ENCODE measurements at places on chromosomes 12 and 14.

DNA sequence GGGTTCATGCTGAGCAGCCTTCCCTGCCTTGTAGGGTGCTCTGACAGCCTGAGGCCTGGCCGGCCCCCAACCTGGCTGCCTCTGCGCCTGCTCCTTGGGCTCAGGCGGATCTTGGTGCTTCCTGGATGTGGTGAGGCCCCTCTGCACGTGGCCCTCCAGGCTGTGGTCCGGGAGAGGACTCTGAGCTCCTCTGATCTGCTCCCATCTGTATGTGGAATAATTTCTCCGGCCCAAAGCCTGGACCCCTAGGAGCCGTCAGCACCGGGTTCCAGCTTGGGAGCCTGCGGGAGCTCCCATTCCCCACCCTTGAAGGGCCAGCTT is 21.3 kb upstream of the EIF2B2 start:
- no peak for DNase-seq

GRCh38 chr12:26971963-26972362 is 33.7 kb downstream of the FGFR1OP2 start:
- no peak for DNase-seq

DNA sequence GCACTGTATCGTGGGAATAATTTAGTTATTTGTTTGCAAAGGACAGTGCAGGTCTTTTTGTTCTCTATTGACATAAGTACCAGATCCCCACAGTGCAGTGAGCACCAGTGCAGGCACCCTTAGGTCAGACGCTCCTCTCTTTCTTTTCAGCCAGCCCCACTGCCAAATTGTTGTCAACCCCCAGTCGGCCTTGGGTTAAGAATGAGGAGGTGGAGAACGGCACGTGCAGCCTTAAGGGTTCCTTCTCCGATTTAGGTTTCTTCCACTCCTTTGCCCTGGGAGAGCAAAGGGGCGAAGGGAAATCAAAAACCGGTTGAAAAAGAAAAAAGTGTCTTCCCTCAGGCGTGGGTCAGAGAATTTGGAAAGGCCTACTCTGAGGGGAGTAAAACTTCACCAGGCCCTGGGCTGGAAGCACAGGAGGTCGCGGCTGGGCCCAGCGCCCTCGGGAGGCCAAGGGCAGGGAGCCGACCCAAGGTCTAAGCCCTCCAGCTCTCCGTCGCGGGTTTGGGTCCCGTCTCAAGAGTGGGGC is 4.3 kb downstream of the PAX9 start:
- DNase-seq: no peak

DNA sequence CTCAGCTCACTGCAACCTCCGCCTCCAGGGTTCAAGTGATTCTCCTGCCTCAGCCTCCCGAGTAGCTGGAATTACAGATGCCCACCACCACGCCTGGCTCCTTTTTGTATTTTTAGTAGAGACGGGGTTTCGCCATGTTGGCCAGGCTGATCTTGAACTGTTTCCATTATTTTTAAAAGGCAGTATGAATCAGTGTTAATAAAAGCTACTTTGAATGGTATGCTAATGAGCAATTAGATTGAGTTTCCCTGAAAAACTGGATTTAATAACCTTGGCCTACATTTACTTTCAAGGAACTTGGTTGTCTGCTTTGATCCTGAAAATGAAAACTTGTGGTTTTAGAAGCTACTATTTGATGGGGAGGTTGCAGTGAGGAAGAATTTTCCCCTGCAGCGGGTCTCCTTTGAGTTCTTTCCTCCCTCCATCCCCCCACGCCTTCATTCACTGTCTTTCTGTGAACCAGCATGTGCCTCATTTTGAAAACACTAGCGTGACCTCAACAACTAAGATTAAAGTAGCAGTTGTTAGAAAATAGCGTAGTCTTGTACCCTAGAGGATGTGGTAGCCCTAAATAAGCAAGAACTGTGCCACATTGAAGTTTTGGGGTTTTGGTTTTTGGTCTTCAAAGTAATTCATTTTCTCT is 17.8 kb upstream of the RPS6KA5 start:
- DNase-seq: no peak

GRCh38 chr14:29311983-29312382 is 545.4 kb downstream of the FOXG1 start:
- no peak for DNase-seq
